ENCODE measurements at places on chromosomes 4 and X.

GRCh38 chr4:81625422-81626417, 154.0 kb upstream of the RASGEF1B start:
- no peak for DNase-seq

GRCh38 chrX:77814210-77814609, 28.2 kb upstream of the ATRX start:
- no peak for DNase-seq

DNA sequence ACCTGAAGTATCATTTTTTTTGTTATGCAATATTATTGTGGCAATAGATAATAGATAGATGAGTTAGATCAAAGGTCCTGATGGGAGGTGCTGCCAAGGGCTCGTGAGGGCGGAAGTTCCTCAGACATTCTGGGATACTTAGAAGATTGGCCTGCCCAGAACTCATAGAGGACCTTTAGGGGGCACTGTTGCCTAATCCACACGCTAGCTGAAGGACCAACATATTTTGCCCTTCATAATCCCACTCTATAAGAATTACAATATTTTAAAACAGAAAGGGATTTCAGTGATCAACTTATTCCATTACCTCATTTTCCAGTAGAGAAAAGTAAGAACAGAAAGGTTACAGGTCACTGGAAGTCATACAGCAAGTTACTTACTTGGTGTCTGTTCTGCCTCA, 22.9 kb upstream of the COX7B2 start:
- no peak for DNase-seq

GRCh38 chrX:49186125-49187027, at the start of gene PRICKLE3:
Gene PRICKLE3, minus strand, starts transcription at chrX:49186373. Its CDS starts 76 bp downstream, at chrX:49186297.
- peak; percentile 46 for DNase-seq

GRCh38 chr4:86848732-86849619, at the start of gene SLC10A6:
Gene SLC10A6, minus strand, starts transcription at chr4:86849384. Its CDS starts 269 bp downstream, at chr4:86849115.
- no peak for DNase-seq

- no peak for DNase-seq
Measured at GRCh38 chr4:139647952-139648351, 17.7 kb upstream of the MGST2 start.

DNA sequence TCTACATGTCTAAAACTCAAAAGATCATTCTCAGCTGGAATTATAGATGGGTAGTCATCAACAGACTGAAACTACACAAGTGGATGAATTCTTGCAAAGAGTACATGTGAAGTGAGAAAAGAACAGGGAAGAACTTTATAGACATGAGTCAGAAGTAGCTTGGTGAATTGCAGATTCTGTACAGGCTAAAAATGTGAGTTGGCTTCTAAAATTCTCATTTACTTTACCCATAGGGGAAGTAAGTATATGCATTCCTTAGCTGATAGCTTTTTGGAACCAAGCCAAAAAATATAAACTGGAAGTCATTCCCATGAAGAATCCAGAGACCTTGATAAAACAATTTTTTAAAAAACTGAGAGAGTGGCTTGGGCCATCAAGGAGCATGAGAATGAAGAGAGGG, 584.2 kb upstream of the FTHL17 start:
- no peak for DNase-seq

All from activated T-helper 1 cell treated with anti-CD3 and anti-CD28 coated beads, Interleukin-2, amount 50 U/mL, for 16 hours (primary cell).